ENCODE measurements at places on chromosomes 1 and 21. TPM values are rescaled to one million over a fixed set of nuclear protein-coding genes. Genes with fewer than 3 reads are reported as not detected.

Gene ESRRG
- 45.6 TPM for polyA plus RNA-seq

Gene CD1B
- polyA plus RNA-seq, result not detected

GRCh38 chr1:228938537-228938901 is 203.2 kb downstream of the RHOU start:
- peak; percentile 53 for DNase-seq

DNA sequence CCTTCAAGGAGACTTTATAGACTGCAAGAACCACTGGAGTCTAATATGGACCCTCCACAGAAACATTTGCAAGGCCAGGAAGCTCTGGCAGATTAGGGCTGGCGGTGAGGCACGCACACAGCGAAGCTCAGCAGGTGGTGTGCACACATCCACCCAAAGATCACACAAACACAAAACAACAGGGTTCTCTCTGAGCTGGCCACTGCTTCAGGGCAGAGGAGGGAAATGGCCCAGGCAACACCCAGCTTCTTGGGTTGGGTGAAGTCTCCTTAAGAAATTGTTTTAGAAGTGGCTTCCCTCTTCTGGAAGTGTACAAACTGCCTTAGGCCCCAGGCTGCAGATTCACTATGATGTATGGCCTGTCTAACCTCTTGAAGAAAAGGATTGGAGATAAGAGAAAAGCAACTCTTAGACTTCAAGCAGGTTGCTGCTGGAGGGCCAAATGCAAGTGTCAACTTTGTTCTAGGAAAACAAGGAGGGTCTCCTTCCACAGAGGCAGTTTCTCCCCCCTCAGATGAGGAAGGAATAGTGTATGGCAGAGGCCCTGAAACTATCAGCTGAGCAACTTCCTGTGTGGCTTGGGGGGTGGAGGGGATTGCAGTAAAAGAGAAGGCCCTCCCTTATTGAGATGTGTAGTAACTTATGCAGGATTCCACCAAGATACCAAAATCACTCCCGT is 2.0 kb downstream of the RCSD1 start:
- no peak for DNase-seq

DNA sequence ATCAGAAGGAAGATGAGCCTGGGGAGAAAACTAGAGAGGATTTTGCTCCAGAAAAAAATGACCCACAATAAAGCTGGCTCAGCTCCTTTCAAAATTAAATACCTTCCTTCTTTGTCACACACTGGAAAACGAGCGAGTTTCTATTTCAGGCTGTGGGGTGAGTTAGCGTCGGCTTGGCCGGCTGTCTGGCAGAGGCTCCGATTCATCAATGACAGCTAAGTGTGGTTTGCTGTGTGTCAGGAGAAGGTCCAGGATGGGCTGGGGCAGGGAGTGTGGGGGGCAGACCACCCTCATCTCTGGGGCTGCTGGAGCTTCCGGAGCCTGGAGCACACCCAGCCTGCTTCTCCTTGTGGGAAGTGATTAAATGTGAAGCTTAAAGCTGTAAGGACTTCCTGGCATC is 120.2 kb downstream of the ETS2 start:
- no peak for DNase-seq

DNA sequence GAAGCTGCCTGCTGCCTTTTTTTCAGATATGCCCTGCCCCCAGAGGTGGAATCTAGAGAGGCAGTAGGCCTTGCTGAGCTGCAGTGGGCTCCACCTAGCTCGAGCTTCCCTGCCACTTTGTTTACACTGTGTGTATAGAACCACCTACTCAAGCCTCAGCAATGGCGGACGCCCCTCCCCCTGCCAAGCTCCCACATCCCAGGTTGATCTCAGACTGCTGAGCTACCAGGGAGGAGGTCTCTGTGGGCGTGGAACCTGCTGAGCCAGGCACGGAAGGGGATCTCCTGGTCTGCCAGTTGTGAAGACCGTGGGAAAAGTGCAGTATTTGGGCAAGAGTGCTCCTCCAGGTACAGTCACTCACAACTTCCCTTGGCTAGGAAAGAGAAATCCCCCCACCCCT is 65.1 kb downstream of the MSH4 start:
- DNase-seq, result no peak

DNA sequence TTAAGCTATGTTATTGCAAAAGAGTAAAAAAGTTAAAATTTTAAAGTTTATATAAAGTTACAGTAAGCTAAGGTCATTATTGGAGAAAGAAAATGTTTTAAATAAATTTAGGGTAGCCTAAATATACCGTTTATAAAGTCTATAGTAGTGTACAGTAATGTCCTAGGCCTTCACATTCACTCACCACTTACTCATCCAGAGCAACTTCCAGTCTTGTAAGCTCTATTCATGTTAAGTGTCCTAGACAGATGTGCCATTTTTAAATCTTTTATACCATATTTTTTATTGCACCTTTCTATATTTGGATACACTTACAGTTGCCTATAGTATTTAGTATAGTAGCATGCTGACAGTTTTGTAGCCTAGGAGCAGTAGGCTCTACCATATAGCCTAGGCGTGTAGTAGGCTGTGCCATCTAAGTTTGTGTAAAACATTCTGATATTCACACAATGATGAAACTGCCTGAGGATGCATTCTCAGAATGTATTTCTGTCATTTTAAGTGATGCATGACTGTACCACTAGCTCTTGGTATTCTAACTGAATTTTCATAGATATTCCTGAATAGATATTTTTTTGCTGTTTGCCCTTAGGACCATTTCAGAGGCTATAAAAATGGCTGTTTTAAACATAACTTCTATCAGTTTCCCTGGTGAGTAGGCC is 26.8 kb downstream of the PPP2R5A start:
- no peak for DNase-seq
